Psoas muscle (tissue), 8 donors: ENCODE measurements at places on chromosomes 16 and 17. TPM values are rescaled to one million over a fixed set of nuclear protein-coding genes. Genes with fewer than 3 reads are reported as not detected.

- DNase-seq = no peak
Measured at GRCh38 chr16:14360326-14361037, 269.6 kb downstream of the PARN start.

DNA sequence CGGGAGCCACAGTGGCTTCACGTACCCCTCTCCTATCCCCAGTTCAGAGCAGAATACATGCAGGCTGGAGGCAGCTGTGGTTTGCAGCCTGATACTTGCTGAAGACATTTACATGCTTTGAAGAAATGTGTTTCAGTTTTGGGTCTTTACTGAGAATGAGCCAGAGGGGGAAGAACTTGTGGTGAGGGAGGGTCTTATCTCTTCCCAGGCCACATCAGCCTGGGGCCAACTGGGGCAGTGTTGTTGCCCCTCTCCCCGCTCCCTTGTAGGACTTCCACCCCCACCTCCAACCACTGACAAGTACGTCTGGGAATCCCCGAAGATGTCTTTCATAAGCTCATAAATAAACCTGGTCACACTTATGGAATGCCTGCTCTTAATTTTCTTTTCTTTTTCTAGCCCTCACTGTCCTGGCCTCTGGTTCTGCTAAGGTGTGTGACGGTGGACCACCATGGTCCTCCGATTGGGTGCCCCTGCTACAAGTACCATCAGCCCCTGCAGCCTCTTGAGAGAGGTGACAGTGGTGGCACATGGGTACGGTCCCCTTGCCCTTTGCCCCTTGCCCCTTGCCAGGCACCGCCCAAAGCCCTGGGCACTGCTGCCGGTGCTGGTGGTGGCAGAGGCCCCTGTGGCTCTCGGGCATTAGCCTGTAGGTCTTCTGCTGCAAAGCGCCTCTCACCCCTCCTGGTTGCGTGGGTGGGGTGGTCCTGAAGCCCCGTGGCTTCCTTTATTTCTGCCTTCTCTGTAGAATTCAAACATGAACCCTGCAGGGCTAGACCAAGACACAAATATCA, 144.8 kb upstream of the RPH3AL start:
- DNase-seq = no peak

DNA sequence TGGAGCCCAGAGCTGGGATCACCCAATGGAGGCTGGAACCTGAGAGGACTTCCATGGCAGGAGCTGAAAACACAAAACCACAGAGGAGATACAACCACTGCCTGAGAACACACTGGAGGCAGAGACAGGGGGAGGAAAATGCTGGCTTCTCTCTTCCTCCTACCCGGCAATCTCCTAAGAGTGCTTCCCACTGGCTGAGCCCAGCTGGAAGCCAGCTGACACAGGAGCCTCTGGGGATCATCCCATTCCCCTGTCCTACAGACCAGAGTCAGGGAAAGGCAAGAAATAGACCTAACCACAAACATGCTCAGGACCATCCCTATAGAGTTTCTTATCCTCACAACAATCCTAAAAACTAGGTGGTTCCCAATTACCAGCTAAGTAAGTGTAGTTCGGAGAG, 112.4 kb upstream of the CDH5 start:
- peak; percentile 27 for DNase-seq

GRCh38 chr17:38925263-38925995, at the start of gene LASP1NB:
TSS of gene LASP1NB (plus strand) at chr17:38925614.
- DNase-seq = peak; percentile 67

Gene CES3
- total RNA-seq = 9.7 TPM
